Activated T-cell treated with anti-CD3 and anti-CD28 coated beads, Interleukin-2, amount 50 U/mL, for 72 hours (primary cell): ENCODE measurements at places on chromosomes 16 and 17.

DNA sequence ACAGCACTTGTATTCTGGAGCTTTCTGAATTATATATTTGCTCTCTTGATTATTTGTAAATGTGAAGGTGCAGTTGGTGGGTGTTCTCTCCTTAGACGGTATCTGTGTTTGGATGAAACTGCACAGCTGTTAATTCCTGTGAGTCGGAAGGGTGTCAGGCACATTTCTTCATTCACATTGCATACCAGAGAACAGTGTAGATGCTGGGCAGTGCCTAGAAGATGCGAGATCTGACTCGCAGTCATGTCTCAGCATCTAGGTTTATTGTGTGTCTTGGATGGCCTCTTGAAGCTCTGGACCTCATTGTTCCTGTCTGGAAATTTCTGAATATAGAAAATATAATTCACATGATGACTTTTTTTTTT, 61.2 kb downstream of the CLEC16A start:
- no peak for DNase-seq

DNA sequence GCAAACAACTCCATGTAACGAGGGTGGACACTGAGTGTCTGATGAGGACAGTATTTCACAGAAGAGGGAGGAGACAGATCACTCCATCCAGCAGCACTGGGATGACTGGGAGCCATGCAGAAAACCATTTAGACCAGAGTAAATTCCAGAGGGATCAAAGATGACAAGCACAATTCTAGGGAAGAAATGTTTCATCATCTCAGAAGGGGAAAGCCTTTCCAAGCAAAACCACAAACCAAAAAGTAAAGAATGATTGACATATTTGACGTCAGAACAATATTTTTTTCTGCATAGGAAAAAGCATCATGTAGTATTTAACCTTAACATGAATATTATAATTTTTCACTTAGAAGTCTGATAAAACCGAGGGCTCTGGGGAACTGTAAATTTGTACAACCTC, 4.8 kb downstream of the DNASE1 start:
- DNase-seq = no peak

GRCh38 chr16:59148056-59148768, 414.1 kb upstream of the GOT2 start:
- no peak for DNase-seq

DNA sequence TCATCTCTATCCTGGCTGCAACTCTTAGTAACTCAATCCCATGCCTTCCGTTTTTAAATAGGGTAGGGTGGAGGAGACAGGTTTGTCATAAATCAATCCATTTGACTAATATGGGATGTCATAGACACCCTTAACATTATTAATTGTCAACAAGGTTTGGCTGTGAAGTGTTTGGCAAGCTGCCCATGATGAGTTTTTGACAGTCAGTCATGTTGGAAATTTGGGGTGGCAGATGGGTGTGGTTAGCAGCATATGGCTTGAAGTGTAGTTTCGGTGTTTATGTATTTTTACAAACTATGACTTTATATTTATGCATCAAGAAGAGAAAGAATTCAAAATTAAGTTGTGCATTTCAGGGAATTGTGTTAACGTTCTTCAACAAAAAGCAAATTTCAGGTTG, 221.8 kb upstream of the CDH5 start:
- DNase-seq = no peak

DNA sequence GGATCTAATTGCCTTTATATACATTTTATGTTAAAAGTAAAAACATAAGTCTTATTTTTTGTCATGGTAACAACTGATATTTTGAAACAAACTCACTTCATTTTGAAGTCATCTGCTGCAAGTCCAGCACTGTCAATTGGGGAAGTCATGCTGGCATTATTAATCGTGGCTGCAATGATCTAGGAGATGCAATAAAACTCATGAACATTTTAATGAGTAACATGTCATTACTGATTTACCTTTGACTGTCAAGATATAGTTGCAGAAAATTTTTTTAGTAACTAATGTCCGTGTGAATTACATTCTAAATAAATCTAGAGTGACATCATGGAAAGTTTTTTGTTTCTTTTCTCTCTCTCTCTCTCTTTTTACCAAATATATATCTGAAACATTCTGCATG, 17.3 kb upstream of the KRT24 start:
- DNase-seq = no peak

DNA sequence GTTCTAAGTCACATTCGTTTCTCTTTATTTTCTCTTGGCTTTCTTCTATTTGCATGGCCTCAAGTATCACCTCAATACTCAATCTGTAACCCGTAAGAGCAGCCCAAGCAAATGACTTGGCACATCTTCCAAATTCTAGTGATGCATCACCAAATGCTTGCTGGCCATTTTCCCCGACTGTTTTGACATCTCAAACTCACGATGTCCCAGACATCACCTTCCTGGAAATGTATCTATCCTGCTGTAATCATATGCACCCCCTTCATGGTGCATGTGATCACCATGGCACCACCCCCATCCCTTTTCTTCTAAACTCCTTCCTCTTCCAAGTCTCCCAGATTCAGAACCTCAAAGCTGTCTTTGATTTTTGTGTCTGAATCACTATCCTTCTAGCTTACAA, 24.0 kb upstream of the ABCA5 start:
- DNase-seq = no peak

- peak; percentile 65 for DNase-seq
Measured at GRCh38 chr17:74457146-74457819, 9.2 kb upstream of the CD300A start.

DNA sequence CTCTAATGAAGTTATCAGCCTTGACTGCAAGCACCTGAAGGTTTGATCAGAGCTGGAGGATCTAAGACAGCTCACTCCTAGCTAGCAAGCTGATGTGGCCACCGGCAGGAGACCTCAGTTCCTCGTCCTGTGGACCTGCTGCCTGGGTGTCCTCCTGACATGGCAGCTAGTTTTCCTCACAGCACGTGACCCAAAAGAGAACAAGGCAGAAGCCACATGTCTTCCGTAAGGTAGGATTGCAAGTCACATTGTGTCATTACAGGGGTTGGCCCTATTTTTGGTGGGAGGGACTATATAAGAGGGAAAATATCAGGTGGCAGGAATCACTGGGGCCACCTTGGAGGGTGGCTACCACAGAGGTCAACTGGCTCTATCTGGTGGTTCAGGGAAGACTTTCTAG, 18.1 kb upstream of the WWOX start:
- no peak for DNase-seq

DNA sequence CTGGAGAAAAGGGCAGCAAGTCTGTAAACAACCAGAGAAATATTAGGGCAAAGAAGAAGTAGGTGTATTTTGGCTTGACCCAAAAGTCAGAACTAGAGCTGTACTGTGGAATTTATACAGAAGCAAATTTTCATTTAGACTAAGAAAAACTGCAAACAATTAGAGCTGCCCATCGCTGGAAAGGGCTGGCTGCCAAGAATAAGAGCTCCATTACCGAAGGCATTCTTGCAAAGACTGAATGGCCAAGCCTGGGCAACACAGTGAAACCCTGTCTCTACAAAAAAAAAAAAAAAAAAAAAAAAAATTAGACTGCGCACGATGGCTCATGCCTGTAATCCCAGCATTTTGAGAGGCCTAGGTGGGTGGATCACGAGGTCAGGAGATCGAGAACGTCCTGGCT, 53.9 kb upstream of the TMC5 start:
- no peak for DNase-seq

DNA sequence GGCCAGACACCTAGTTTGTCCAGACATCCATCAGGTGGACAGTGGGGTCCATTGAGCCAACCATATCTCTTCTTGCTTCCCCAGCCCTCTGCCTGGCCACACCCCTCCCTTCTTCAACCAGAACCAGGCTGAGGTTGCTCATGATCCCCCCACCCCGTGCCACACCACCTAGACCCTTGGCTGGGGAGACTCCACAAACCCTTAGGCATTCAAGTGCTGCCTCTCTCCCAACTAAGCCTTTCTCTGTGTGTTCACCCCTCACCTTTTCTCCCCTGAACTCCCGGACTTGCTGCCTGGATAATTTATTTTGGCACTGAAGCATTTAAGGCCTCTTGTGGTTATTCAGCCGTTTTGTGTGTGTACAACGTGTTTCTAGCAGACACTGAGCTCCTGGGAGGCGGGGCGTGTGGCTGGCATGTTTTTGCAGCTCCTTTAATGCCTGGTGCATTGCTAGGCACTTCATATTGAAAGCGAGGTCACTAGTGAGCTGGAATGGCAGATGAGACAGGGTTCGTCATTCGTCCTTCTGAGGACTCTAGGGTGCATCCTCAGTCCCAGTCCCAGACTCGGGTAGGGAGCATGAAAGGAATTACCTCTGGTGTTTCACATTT, 28.7 kb downstream of the CACNA1G start:
- no peak for DNase-seq

DNA sequence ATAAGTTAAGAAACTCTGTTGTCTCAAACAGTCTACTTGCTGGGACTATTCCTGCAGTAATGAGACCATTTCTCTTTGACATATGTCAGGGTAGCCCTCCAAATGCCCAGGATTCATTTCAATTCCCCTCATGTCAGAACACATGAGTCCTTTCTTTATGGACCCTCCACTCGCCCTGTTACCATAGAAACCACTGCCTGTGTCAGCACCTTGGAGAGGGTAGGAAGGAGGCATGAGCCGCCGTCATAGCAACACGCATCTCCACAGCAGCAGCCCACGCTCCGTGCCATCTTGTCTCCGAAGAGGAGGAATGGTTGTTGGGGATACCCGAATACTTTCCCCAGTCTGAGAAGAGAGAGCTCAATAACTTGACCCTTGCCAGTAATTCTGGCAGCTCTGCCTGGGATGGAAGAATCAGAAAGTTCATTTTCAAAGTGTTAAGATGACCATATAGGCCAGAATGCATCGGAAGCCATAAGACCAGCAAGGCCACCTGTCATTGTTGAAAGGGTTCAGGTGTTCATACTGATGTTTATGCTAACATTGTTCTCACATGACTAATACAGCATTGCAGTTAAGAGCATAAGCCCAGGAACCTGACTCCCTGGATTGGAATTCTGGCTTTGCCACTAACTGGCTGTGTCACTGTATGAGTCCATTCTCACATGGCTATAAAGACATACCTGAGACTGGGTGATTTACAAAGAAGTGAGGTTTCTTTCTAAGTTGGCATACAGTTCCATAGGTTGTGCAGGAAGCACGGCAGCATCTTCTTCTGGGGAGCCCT, 141.3 kb downstream of the ABCC12 start:
- no peak for DNase-seq

GRCh38 chr16:75265911-75266701, 14.7 kb upstream of the BCAR1 start:
- peak; percentile 29 for DNase-seq

DNA sequence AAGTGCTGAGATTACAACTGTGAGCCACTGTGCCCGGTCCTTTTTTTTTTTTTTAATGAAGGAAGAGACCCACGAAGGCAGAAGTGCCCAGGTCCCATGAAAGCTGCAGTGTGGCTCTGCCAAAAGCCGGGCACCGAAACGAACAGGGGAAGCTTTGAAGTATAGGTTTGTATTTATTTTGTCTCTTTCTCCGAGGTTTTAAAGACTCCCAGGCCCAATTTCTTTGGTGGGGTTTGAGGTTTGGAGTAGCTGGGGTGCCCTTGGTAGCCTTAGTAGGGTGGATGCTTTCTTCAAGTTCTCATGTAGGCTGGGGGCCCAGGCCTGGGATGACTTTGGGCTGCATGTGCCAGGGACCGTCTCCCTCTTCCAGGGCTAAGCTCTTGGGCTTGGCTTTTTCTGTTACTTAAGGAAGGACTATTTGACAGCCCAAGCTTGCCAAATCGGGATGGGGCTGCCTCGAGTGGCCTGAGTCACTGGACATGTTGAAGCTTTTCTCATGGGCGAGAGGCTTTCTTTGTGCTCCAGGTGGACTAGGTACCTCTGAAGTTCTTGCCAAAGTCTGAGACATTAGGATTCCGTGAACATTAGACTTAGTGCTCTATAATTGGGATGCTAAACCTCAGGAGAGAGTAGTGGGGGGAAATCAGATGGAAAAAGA, 66.3 kb downstream of the WIPI1 start:
- no peak for DNase-seq

GRCh38 chr16:67150047-67150832, 558 bp downstream of the B3GNT9 start:
- DNase-seq = peak; percentile 68

DNA sequence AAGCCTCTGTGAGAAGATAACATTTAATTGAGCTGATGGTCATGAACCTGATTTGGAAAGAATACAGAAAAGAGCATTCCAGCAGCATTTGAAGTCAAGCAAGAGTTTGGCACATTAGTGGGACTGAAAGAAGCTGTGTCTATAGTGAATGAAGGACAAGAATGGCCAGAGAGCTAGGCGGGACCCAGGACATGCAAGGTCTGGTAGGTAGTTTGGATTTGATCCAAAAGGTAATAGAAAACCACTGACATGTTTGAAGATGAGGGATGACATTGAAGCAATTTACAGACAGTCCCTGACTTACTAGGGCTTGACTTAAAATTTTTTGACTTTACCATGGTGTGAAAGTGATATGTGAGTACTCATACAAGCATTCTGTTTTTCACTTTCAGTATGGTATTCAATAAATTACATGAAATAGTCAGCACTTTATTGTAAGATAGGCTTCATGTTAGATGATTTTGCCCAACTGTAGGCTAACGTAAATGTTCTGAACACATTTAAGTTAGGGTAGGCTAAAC, 7.6 kb downstream of the CYB5B start:
- no peak for DNase-seq

DNA sequence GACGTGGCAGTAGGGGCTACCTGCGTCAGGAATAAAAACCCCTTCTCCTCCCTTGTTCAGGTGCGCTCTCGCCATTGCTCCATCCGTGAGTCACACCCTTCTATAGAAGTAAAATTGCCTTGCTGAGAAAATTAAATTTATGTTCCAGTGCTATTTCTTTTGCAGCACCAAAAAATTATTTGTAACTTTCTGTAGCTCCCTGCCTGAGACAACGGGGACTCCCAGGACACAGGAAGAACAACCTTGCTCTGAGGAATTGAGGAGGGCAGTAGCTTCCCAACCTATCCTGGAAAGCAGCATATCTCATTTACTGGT, 85.4 kb downstream of the EMP2 start:
- DNase-seq = no peak

GRCh38 chr17:21174713-21175112, 39.2 kb downstream of the TMEM11 start:
- no peak for DNase-seq

DNA sequence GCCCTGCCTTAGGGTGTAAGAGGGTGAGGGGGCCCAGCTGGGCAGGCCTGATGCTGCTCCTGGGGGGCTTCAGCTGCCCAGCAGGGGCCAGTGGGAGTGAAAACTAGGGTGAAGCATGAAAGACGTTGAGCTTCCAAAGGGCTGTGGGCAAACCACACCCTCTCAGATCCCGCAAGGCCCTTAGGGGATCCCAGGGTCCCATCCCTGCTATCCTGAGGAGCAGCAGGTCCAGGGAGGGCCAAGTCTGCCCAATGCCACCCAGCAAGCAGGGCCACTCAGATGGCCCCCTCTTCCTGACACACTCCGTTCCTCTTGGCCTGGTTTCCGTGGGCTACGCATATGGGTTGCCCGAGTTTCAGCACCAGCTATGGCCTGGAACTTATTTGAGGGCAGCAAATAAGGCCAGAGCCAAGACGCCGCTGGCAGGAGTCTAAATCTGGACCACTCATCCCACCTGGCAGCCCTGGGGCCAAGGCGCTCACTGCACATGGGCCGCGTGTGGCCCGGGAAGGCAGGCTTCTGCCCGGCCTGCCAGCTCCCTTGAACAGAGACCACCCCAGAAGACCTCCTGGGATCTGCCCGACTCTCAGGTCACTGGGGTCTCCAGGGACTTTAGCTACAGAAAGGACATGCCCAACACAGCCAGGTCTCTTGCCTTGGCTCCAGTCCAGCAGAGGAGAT, 4.2 kb downstream of the ATP2A3 start:
- no peak for DNase-seq
